ENCODE measurements at places on chromosomes 12 and 14.

DNA sequence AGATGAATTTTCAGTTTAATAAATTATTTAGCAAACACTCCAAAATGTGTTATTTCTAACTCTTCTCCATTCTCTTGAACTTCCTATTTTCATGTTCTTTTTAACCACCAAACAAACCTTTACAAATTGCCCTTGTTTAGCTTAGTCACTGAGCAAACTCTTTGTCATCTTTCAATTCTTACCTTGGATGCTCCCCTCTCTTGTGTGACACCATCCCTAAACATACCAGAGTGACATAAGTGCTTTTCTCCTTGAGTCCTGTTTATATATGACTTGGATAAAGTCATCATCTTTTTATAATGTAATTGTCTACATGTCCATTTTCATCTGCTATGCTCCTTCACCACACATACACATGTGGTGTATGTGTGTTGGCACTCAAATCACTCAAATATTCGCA, 3.4 kb upstream of the TMEM19 start:
- no peak for DNase-seq

DNA sequence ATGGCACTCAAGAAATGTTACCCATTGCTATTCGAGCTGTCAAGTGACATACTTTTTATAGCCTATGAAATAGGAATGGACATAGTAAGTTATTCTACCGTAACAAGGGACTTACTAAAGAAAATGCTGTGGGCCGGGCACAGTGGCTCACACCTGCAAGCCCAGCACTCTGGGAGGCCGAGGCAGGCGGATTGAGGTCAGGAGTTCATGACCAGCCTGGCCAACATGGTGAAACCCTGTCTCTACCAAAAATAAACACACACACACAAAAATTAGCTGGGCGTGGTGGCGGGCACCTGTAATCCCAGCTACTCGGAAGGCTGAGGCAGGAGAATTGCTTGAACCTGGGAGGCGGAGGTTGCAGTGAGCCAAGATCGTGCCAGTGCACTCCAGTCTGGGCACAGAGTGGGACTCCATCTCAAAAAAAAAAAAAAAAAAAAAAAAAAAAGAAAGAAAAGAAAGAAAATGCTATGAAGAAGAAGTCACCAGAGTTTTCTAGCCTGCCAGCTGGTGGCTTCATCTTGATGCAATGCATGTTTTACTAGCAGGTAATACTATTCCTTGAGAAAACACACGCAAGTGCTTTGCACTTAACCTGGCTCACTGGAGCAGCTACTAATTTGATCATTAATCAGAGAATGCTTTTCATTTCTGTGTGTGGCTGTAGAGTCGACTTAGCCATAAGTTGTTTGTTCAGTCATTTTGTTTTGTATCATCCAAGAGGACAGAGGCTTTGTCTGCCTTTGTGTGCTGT, 166.7 kb upstream of the MYL2 start:
- DNase-seq, result no peak

GRCh38 chr12:52686063-52686462, 5.9 kb upstream of the KRT1 start:
- no peak for DNase-seq

DNA sequence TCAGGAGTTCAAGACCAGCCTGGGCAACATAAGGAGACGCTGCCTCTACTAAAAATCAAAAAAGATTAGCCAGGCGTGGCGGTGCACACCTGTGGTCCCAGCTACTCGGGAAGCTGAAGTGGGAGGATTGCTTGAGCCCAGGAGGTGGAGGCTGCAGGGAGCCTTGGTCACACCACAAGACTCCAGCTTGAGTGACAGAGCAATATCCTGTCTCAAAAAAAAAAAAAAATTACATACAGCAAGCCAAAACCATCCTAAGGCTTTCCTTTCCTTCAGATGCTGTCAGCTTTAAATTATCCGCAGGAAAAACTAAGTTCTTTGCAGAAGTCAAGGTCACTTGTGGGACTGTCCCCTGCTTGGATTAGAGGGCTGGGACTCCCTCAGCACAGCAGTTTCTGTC, 1.3 kb downstream of the CS start:
- no peak for DNase-seq

GRCh38 chr14:63483315-63483714, 59.9 kb downstream of the PPP2R5E start:
- DNase-seq, result no peak

Data from stimulated activated CD8-positive, alpha-beta memory T cell treated with anti-CD3 and anti-CD28 coated beads, Interleukin-4, amount 100 ng/mL, for 1 hour (primary cell).